ENCODE measurements at places on chromosomes 13 and 19.
A peak's percentile ranks its signal among the peaks of the same experiment; 100 is the strongest.

DNA sequence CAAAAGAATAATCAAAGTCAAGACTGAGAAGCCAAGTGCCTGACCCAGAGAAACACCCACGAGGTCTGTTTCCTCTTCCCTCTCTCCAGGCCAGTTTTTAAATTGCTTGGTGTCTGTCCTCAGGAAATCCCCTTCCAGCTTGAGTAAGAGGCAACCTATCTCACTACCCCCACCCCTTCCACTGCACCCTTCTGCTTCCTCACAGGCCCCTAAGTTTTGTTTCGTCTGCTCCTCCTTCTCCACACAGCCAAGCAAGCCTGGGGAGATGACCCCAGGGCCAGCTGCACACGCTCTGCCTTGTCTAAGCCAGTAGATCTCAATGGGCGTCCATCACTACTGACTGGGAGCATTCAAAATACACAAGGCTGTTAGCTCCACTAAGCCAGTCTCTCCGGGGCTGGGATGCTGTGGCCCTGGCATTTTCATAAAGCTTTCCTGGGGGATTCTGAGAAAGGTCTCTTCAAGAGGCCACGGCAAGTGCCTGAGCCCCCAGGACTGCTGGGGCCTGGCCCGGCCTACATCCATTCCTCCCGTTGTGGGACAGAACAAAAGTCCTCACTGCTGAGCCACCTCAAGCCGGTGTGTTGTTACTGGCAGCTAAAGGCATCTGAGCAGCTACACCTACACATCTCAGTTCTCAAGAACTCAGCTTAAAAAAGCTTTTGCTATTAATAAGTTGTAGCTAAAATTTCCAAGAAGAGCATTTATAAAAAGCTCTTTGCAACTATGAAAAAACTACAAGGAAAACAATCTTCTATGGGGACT lies 14.9 kb upstream of the IL4I1 start:
- DNase-seq = no peak

GRCh38 chr13:114104655-114105520 lies 27.5 kb downstream of the RASA3 start:
- DNase-seq = peak; percentile 70

GRCh38 chr19:49160450-49161189 lies 3.0 kb downstream of the TRPM4 start:
- DNase-seq = no peak

DNA sequence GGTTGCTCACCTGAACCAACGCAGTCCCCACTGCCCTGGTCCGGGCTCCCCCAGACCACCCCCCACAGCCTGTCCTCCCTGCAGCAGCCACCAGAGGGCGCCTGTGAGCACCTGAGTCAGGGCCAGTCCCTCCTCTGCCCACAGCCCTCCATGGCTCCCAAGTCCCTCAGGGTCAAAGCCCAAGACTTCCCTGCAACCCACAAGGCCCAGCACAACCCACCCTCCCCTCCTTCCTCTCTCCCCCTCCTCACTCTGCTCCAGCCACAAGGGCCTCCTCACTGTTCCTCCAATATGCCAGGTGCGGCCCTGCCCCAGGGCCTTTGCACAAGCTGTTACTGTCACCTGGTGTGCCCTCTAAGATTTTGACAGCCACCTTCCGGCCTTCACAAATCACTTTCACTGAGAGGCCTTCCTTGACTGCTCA lies 10.9 kb downstream of the GNA15 start:
- DNase-seq = no peak

DNA sequence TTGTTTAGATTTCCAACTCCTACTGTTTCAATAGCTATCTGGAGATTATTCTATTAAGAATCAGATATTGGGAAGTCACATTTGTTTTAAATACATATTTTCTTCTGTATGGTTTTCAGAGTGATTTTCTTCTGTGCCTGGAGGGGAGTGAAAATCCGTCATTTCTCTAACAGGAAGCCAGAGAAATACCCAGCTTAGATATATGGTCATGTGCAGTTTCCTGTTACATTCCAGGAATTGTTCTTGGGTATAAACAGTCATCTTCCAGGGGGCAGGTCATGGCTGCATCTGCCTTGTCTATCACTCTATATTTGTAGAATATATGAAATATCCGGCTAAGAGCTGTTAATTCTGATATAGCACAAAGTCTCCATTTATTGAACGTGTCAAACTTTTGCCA lies 77.5 kb upstream of the MIR17HG start:
- DNase-seq = no peak

DNA sequence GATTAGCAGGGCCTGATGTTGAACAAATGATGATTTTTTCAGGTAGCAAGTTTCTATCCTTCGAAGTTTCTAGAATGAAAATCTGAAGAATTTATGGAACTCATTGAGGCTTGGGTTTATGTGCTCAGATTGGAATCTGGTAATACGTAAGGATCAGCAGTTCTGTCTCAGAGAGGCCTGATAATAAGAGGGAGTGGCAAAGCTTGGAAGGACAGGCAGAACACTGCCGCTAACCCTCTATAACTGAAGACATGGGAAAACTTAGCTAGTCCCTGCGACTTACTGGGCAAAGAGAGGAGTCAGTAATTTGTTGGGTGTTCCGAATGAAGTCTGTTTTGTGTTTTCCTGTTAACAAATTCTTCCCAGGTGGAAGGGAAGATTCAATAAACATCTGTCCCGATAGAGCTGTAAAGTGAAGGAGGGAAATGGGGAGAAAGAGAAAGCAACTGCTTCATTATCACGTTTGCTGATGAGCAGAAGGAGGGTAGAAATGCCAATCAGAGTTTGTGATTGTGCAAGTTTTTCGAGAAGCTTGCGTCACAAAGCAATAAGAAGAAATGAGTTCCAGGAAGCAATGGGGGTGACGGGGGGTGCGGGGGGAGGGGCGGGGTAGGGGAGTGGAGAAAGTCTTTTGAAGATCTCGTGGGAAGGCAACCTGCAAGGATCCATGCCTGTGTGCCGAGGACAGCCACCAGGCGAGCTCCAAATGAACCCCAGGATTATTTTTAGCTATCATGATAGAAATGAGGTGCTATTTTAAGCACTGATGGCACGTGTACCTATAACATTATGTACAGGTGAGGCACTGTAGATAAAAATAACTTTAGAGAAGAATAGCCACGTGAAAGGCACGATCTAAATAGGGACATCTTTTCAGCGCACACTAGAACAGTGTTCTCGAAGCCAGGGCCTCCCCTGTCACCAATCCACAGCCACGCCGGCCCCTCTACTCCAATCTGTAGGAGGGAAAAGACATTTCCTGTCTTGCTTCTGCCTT lies 224.1 kb downstream of the FGF9 start:
- DNase-seq = no peak

GRCh38 chr13:24922387-24922744 lies 158.4 kb downstream of the RNF17 start:
- no peak for DNase-seq

- DNase-seq = no peak
Observed at GRCh38 chr13:44274771-44275205, 98.8 kb upstream of the SERP2 start.

GRCh38 chr13:108560093-108560492 lies 69.3 kb upstream of the MYO16 start:
- no peak for DNase-seq

DNA sequence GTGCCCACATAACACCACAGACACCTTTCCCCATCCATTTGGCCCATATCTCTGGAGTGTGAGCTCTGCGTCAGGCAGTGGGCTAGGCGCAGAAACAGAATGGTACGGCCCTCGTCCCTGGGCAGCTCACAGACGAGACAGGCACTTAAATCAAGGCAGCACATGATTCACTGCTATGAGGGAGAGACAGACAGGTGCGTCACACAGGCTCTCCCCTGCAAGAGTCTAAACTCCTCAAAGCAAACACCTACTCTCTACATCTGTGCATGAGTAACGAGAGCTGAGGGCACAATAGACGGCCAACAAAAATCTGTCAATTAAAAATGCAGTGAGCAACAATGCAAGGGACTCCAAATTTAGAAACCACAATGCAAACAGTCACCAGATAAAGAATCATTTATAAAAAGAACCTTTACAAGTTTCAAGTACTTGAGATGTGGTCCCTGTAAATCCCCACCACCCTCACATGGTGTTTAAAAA lies 348.9 kb downstream of the UQCRFS1 start:
- no peak for DNase-seq

DNA sequence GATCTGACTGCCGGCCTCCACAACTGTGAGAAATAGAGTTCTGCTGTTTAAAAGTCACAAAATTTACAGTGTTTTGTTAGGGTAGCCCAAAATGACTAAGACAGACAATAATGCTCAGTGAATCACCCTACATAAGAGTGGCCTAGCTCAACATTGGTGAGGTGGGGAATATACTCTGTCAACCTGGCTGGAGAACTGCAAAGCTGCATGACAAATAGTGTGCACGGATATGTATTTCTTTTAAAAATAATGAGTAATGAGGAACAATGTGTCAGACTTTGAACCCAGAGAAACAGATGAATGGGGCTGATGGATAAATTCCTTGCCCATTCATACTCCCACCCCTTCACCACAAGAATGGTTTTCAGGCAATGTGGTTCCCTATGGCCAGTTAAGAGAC lies 372.4 kb downstream of the SUCLA2 start:
- no peak for DNase-seq

- no peak for DNase-seq
Observed at GRCh38 chr13:35160896-35161295, 218.8 kb downstream of the NBEA start.

DNA sequence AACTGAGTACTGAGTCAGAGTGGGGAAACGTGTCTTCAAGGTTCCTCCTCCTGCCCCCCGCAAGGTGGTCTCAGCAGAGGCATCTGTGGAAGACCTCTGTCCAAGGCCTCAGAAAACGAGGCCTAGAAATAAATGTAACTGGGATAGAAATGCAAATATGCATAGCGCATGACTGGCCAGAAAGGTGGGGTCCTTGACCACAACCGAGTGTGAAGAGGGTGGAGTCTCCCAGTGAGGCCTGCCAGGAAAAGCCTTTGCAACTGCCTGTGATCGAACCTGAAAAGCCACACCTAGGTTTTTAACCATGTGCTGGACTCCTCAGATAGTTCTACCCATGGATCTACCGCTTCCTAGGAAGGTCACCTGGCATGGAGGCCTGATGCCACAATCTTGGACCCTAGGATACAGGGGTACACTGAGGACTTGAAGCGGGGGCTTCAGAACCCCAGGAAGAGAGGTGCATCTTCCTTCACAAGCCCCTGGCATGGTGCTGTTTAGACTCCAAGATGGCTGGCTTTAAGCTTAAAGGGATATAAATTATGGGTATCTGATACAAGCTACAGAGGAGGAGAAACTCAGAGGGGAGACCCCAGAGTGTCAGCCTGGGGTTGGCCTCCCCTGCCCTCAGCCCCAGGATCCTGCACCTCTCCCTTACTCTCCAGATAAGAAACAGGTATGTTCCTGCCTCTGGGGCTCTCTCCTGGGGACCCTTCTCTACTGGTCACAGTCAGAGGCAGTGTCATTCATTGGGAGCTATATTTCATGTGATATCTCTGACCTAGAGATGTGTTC lies 18.3 kb upstream of the SIGLEC6 start:
- no peak for DNase-seq

- no peak for DNase-seq
Observed at GRCh38 chr13:86438034-86438433, 638.8 kb upstream of the SLITRK6 start.

- DNase-seq = no peak
Observed at GRCh38 chr19:43501661-43502418, 2.7 kb downstream of the PHLDB3 start.

DNA sequence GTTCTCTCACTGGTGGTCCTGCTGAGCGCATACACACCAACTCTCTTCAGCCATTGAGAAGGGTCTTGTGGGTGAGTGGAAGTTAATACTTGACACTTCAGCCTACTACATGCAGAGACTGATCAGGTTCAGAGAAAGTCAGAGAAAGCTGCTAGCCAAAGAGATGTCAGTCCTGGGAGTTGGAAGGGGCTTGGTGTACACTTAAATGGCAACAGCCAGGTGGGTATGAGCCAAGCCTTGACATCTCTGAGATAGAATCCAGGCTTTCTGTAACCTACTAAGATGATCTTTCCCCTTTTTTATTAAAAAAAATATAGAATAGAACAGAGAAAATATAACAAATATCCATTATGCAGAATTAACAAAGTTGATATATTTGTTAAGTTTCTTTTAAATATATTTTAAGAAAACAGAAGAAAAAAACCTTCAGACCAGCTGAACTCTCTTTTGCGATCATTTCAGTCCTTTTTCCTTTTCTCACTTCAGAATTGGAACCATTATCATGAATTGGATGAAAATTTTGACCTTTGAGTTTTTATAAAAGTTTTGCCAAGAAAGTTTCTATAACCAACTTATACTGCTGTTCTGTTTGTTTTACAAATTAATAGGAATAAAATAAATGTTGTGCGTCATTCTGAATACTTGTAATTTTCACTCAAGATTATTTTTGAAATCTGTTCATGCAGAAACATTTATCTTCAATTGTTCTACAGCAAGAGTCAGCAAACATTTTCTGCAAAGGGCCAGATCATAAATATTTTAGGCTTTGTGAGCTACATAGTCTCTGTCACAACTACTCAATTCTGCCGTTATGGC lies 153.0 kb downstream of the RFC3 start:
- no peak for DNase-seq

DNA sequence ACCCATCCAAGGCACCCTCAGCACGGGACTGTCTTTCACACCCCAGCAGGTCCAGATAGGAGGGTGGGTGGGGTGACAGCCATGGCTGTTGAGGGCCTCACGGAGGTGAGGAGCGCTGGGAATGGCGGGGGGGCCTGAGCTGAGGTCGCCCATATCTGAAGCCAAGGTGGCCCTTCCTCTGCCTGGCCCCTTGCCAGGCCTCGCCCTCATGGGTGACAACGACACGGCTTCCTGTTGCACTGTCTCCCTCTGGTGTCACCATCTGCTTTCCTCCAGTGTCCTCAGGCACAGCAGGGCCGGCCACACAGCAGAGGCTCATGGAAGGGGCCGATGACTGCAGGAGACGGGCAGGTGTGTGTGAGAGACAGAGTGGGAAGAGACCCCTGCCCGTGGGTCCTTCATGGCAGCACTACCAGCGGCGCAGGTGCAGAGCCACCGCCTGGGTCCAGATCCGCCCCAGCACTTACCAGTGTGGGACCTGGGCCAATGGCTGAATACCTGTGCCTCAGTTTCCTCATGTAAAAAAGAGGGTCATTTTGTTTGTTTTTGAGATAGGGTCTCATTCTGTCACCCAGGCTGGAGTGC lies 8.1 kb upstream of the NKPD1 start:
- DNase-seq = no peak

DNA sequence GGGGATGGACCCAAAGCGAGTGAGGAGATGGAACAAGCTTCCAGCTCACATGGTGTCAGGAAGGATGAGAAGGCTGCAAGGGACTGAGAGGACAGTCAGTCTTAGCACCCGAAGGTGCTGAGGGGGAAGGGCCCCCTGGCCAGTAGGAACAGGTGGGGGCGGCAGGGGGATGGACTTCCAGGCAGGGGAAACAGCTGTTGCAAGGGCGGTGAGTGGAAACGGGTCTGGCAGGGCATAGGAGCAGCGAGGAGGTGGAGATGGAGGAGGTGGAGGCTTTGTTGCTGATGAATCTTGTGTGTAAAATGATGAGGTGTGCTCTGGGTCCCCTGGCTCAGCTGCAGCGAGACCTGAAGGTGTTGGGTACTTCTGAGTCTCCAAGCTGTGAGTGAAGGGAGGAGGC lies 1.2 kb downstream of the MAP1S start:
- no peak for DNase-seq

DNA sequence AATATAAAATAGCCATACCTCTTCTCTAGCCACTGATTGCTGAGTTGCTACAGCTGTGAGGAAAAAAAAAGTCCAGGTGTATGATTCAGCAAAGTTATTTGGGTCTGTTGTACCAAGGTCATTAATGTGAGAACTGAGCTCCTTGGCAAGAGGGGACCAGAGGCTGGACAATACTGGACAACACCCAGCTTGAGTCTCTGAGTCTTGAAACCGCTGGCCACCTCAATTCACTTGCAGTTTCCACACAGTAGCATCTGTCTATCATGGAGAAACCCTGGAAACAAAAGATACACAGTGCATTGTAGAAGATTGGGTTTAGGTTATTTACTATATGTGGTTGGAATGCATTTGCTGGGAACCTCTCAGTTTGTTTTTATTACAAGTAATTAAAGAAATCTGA lies 60.4 kb downstream of the WDFY2 start:
- DNase-seq = no peak
